ENCODE measurements at places on chromosomes 4 and X.
A peak's percentile ranks its signal among the peaks of the same experiment; 100 is the strongest.

DNA sequence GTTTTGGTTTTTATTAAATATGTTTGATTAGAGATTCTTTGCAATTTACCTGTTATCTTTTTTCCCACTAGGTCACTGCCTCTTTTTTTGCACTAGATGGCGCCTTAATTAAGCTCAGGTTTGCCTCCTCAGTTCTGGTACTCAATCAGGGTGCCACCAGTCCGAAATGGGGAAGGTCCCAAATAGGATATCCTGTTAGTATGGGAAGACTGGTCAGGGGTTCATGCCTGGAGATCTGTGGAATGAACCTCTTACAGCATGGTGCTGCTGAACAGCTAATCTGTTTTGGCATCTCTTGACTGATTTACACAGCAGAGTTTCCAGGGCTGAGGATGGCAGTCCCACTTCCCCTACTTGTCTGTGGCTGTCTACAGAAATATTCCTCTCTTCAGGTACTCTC, 24.2 kb upstream of the VSIG1 start:
- DNase-seq, result no peak

DNA sequence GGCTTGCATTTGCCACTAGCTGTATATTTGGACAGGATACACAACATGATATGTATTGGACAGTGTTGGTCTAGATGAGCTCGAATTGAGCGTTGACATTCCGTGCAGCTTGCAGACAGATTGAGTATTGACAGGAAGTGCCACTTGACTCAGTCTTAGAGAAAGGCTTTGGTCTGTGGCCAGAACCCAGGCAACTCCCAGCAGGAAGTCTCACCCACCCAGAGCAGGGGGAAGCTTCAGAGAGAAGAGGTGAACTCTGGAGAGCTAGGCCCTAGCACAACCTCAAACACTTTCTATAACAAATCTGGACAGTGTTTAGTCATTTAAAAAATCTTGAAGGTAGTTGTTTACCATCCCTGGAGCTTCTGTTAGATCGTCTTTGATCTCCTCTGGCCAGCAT, 280.5 kb downstream of the FBXW7 start:
- peak; percentile 18 for DNase-seq

GRCh38 chrX:79361192-79361870, 5.8 kb downstream of the ITM2A start:
- no peak for DNase-seq

DNA sequence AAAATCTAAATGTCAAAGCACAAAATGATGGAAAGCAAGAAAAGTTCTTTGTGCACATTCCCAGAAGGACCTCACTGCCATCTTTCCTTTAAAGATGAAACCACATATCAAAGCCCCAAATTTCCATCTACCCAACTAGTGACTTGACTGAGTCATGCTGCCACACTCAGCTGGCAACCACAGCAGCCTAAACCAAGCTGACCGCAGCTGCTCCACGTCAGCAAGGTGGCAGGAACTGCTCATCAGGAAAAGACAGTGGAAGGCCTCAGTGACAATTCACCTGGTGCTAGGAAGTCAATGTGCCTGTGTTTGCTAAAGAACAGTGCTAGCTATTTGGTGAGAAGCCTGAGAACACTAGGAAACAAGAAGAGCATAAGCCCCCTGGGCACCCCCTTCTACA, 26.1 kb downstream of the ACOX3 start:
- no peak for DNase-seq

- DNase-seq, result no peak
Observed at GRCh38 chr4:155496294-155496626, 119.5 kb upstream of the MAP9 start.

- no peak for DNase-seq
Observed at GRCh38 chr4:16505726-16506125, 279.5 kb upstream of the TAPT1 start.

GRCh38 chr4:40808926-40809457, 59.2 kb downstream of the NSUN7 start:
- no peak for DNase-seq

GRCh38 chr4:29565256-29565655, 1154.9 kb upstream of the PCDH7 start:
- DNase-seq, result no peak

GRCh38 chrX:12330841-12331240, 192.6 kb downstream of the FRMPD4 start:
- DNase-seq, result no peak

GRCh38 chrX:103640401-103641155, 11.8 kb downstream of the TCEAL1 start:
- DNase-seq, result no peak

DNA sequence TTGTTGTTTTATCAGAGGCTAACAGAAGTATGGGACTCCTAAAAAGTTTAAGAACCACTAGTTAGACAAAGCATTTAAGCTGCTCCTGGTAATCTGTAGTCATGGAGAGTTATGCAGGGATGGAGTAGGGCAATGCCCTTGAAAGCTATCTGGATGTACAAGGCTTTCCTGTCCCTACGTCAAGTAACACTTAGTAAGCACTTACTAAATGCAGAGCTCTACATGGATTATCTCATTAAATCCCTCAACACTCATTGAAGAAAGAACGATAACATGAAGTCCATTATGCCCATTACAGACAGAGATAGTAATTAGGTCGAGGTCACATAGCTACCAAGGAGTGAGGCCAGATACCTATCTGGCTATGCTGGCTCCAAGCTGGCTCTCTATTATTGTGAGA, 33.2 kb downstream of the PPEF2 start:
- DNase-seq, result no peak

GRCh38 chr4:68360231-68360968, 10.5 kb upstream of the YTHDC1 start:
- DNase-seq, result no peak

DNA sequence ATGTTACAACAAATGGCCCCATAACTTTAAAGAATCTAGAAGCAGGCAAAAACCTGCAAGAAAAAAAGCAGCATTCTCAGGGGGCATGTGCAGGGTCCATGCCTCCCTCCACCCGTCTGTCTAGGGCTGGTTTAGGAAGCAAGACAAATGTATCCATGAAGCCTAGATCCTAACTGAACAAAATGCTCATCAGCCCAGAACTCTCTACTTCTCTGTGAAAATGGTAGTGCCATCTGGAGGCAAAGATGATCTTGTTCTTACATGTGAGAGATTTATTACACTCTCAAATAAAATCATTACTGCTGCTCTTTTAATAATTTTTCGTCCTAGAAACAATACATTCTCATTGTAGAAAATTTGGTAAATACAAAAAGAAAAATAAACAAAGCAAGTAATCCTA, 26.7 kb downstream of the NR3C2 start:
- DNase-seq, result no peak

GRCh38 chrX:96861218-96861617, 22.5 kb upstream of the RPA4 start:
- DNase-seq, result no peak

- DNase-seq, result no peak
Observed at GRCh38 chr4:122232633-122233032, 80.5 kb downstream of the BLTP1 start.

DNA sequence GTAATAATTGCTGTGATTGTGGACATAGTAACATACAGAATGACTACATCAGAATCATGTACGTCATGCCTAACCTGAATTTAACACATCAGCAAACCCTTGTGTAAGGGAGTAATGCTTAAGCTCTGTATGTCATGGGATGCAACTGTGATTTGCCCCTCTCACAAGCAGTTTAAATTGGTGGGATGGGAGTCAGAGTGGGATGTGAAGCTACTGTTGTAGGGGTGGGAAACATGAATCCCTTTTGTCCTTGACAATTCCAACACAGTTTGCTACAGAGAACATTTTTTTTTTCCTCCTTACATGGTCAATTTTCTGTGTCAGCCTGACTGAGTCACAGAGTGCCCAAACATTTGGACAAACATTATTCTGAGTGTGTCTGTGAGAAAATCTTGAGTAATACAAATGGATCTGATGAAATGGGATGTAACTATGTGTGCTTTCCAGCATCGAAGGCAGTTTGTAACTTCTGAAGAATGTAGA, 392.8 kb downstream of the GPM6A start:
- peak; percentile 95 for DNase-seq

- no peak for DNase-seq
Observed at GRCh38 chr4:52112411-52112810, 61.3 kb downstream of the SPATA18 start.

DNA sequence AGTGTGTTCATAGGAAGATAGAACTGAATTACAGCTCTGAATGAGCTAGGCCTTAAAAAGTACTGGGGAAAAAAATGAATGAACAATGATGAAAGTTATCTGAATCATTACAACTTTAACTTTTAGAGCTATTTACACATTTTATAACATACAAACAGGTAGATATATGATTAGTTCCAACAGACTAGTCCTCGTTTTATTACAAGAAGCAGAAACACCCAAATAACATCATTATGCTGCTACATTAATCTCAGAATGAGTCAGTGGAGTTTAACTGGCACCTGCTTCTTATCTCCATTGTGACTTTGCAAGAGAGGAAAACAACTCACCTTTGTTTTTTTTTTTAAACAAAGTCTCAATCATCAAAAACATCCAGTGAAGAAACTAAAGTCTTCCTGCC, 15.2 kb downstream of the ATP8A1 start:
- no peak for DNase-seq

GRCh38 chr4:186587416-186588018, 32.1 kb upstream of the MTNR1A start:
- DNase-seq, result peak; percentile 16

DNA sequence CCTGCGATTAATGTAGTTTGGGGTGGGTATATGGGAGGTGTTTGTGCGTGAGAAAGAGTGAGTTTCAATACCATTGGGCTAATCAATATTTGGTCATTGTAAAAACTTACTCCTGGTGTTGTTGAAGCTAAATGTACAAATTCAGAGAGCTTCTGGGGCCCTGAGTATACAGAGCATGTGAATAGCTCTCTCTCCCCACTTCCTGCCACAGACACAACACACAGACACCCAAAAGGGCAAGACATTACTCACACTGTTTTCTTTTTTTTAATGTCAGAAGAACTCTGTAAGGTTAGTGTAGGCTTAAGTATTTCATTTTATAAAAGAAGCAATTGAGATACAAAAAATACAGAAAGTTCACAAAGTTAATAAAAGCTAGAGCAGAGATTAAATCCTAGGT, 151.3 kb upstream of the KCNIP4 start:
- DNase-seq, result no peak

DNA sequence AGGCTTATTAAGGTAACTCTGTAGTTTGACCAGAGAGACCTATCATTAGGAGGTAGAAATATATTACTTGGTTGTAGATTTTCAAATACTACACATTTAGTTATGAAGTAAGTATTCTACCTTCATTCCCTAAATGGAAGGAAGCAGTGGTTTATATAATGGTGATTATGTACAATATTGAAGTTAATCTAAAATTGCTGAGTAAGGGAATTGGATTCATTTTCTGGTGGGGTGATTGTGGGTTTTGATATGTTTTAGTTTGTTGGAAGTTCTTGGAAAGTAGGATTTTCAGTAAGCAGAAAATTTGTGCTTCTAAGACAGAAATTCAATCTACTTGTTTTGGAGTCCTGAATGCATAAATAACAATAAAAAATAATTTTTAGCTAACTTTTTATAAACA, 1830.9 kb upstream of the ADGRL3 start:
- no peak for DNase-seq

- DNase-seq, result no peak
Observed at GRCh38 chr4:38957261-38957815, 74.9 kb downstream of the TMEM156 start.

DNA sequence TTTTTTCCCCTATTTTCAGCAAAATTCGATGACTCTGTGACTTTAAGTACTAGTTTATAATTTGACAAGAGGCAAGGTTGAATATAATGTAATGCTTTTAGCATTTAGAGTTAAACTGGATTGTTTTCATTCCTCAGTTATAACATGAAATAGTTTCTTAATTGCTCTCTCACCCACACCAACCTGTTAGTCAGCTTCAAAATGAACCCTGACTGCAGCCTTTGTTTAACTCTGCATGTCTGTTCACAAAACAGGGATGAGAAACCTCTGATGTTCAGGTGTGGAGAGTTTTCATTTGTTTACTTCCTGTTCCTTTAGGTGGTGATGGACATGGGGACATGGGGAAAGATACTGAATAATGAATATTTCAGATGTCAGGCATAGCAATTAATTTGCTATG, 49.9 kb upstream of the MND1 start:
- no peak for DNase-seq

GRCh38 chr4:16969696-16970135, 71.3 kb upstream of the LDB2 start:
- peak; percentile 13 for DNase-seq

- peak; percentile 90 for DNase-seq
Observed at GRCh38 chrX:45479835-45480422, 279.3 kb upstream of the DIPK2B start.

- peak; percentile 61 for DNase-seq
Observed at GRCh38 chr4:26032630-26033317, 118.8 kb downstream of the SMIM20 start.

GRCh38 chr4:14596904-14597303, 405.4 kb upstream of the CPEB2 start:
- no peak for DNase-seq

GRCh38 chrX:18624599-18624998, 47.3 kb downstream of the RS1 start:
- DNase-seq, result no peak

DNA sequence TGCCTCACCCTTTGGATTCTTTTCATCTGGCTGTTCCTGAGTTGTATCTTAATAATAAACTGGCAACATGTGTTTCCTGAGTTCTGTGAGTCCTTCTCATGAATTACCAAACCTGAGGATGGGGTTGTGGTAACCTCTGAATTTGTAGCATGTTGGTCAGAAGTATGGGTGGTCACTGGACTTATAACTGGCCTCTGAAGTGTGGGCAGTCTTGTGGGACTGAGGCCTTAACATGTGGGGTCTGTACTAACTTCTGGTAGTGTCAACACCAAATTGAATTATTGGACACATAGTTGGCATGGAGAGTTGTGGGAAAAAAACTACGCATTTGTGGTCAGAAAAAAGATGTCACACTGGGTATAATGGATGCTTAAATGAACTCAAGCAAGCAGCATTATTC, 45.0 kb upstream of the TNIP3 start:
- no peak for DNase-seq

DNA sequence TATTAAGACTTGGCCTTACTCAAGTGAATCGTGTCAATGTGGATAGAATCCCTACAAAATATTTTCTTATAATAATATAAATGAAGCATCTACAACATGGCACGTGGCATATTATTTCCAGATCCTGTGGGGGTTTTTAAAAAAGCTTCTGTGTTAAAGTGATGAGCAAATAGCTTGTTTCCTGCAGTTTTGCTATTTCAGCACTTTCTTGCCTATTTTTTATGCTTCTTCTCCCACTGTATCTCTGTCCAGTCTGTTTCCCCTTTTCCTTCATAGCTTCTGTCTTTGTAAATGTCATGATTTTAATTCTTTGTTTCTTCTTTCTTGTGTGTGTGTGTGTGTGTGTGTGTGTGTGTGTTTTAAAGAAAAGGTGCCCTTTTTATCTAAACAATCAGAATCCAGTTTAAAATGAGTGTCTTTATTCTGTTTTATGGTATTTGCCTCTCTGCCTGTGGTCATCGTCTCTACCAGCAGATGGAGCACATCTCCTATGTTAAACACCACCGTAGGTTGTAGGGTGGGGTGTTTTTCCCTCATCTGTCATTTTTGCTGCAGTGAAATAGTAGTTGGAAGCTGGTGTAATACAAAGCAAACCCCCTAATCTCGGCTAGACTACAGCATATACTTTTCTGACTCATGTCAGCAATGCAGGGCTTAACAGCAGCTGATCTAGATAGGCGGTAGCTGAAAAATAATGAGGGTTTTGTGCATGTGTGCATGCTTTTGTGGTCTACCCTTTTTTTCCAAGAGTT, 33.1 kb downstream of the FTHL17 start:
- DNase-seq, result no peak
